GM10248 (cell line): ENCODE measurements at places on chromosomes 2 and 18.

GRCh38 chr2:223079925-223080324, 27.9 kb downstream of the KCNE4 start:
- DNase-seq = no peak

DNA sequence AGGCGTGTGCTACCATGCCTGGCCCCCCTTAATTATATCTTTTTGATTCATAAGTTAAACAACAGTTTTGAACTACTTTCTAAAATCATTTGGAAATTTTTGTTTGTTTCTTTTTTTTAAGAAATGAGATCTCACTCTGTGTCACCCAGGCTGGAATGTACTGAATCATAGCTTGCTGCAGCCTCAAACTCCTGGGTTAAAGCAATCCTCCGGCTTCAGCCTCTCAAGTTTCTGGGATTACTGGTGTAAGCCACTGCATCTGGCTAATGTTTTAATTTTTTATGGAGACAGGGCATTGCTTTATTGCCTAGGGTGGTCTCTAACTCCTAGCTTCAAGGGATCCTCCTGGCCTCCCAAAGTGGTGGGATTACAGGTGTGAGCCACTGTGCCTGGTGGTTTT, 71.5 kb downstream of the BABAM2 start:
- DNase-seq = no peak

- DNase-seq = no peak
Measured at GRCh38 chr2:200737585-200737984, 74.1 kb upstream of the BZW1 start.

DNA sequence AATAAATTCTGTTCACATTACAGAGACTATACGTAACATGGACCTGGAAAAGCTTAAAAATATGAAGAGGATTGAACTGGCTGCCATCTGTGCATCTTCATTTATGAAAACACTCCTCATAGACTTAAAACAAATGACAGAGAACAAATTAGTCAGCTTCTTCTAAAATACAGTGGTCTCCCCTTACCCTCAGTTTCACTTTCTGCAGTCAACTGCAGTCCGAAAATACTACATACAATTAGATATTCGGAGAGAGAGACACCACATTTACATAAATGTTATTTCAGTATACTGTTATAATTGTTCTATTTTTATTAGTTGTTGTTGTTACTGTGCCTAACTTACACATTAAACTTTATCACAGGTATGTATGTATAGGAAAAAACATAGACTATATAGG, 6.5 kb downstream of the RNF103 start:
- no peak for DNase-seq
